Epithelial cell of esophagus (primary cell): ENCODE measurements at places on chromosomes 5 and 9.

DNA sequence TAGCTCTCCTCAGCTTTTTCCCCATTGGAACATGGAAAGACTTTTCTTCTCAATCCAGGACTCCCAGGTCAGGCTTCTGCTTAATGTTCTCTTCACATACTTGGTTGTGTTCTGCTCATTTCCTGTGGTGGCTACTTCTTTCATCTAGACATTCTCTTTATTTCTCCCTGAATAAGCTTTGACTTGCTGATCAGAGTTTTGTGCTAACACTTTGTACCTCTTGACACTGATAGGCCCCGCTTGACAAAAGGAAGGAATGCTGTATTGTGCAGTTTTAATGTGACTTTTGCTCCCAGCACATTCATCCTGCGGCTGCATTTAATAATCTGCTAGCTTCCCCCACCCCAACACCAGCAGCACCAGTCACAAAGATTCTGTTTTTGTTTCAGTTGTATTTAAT is 90.9 kb upstream of the MINAR2 start:
- DNase-seq, result no peak

DNA sequence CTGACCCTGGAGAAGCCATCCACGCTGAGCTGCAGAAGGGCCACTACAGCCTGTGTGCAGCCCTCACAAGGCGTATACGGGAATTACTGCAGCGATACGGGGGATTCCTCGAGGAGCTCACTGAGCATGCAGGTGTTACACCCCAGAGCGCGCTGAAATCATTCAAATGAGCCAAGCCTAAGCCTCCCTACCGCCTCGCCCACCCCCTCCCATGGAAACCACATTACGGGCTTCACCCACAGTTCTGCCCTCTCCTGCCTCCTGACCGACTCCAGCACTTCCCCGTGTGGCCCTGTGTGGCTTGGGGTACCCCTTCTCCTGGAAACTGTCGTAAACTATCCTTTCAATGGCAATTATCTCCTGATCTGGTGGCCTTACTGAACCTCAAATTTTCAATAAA is 13.3 kb downstream of the SURF6 start:
- DNase-seq, result no peak

GRCh38 chr5:80269991-80270438 is 14.2 kb upstream of the SERINC5 start:
- no peak for DNase-seq

GRCh38 chr5:154049636-154050035 is 10.9 kb downstream of the MFAP3 start:
- DNase-seq, result no peak

DNA sequence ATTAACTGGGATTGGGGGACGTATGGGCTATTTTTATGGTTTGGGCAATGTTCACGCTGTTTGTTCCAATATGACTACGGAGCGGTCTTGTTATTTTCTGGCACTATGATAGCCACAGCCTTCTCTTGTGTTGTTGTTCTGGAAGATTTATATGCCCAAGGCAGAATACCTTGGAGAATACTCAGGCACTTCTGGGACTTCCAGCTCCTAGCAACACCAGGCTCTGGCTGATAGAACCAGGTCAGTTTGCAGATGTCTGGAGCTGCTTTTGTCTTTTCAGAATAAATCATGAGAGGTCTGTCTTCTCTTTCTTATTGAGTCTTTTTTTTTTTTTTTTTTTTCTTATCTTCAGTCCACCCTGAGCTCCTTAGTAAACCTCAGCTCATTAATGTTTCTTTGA is 262.5 kb downstream of the MED10 start:
- DNase-seq, result no peak

GRCh38 chr9:134327671-134328231 is 1.5 kb downstream of the RXRA start:
- peak; percentile 27 for DNase-seq

- no peak for DNase-seq
Measured at GRCh38 chr5:140992828-140993227, 26.6 kb downstream of the PCDHAC2 start.

- DNase-seq, result peak; percentile 44
Measured at GRCh38 chr5:18113721-18114120, 479.5 kb downstream of the TAF11L14 start.

- DNase-seq, result peak; percentile 15
Measured at GRCh38 chr5:56166671-56167385, 66.3 kb downstream of the ANKRD55 start.

- peak; percentile 98 for DNase-seq
Measured at GRCh38 chr5:159905496-159905895, 10.8 kb upstream of the ADRA1B start.

- no peak for DNase-seq
Measured at GRCh38 chr9:132541870-132542830, 40.3 kb upstream of the BARHL1 start.

DNA sequence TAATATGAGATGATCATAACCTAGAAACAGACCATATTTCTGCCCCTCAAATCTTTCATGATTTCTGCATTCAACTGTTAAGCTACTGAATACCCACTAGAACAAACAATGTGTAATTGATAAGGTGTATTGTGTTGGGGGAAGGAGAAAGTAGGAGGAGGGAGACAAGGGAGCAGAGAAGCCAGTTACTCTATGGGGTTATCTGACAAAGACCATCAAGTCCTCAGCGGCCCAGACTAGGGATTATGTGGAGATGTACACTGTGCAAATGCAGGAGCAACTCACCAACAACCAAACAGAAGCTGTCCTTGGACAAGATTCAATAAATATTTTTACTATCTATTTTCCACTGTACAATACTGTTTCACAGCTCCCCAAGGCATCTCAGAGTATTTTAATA is 2.7 kb downstream of the NRG2 start:
- DNase-seq, result no peak

GRCh38 chr9:98002808-98003207 is 19.7 kb downstream of the ANP32B start:
- no peak for DNase-seq

DNA sequence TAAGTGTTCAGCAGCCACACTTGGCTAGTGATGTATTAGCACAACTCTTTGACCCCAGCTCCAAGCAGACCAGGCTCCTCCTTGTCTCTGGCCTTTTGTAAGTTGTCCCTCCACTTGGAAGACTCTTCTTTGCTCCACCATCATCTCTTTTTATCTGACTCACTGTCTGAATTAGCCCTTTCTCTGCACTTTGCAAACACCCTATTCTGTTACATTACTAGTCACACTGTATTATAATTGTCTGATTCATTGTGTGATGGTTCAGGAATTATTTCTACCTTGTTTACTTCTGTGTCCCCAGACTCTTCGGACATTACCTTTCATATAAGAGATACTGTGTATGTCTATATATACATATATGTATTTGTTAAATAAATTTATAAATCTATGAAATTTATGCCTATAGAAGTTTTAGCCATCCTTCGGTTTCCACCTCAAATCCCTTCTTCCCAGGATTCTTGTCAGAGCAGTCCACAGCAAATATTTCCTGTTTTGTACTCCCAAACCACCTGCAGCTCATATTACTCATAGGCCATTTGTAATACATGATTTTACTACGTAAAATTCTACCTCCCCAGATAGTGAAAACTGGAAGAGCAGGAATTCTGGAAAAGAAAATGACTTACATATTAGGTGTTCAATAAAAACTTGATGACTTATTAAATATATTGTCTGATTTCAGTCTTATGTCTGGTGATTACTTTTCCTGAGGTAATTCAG is 69.0 kb downstream of the MTAP start:
- peak; percentile 64 for DNase-seq

- DNase-seq, result peak; percentile 48
Measured at GRCh38 chr9:131366761-131367401, 27.0 kb upstream of the PRRC2B start.

GRCh38 chr9:135700525-135700924 is 1.2 kb upstream of the SOHLH1 start:
- no peak for DNase-seq

DNA sequence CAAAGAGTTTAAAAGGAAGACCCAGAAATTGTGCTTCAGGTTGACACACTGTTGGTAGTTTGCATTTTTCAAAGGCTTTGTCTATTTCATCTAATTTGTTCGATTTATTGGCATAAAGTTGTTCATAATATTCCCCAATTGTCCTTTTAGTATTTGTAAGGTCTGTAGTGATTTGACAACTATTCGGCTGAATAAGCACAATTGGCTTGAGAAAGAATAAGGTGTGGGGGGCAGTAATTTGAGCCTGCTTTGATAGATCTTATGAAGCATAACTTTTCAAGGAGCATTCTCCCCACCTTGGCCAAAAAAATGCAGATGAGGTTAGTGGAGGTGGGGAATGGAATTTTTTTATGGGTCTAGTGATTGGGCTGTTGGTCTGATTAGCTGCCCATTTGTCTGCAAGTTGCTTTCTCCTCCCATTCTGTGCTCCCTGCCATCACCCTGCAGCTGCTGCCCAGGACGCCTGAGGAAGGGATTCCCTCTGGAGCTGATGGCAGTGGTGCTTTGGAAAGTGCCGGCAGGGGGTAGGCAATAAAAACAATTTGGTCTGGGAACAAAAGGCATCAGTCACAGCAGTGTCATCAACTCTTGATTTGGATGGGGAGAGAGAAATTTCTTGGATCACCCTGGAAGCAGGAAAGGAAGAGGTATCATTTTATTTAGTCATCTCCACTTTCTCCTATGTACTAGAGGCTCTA is 26.6 kb downstream of the WNT8A start:
- no peak for DNase-seq

DNA sequence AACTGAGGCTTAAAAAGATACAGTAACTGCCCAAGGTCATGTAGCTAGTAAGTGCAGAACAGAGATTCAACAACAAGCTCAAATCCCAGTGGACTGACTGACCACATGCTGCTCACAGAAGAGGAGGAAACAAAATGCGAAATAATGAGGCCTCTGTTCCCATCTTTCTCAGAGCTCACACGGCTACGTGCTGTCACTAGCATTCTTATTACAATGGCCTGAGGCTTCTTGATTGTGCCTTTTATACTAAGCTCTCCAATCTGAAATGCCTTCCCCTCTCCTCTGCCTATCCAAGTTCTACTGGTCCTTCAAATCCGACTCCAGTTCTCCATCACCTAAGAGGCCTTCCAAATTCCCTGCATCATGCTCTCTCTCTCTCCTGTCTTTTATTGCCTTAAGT is 26.0 kb downstream of the SGTB start:
- DNase-seq, result no peak

DNA sequence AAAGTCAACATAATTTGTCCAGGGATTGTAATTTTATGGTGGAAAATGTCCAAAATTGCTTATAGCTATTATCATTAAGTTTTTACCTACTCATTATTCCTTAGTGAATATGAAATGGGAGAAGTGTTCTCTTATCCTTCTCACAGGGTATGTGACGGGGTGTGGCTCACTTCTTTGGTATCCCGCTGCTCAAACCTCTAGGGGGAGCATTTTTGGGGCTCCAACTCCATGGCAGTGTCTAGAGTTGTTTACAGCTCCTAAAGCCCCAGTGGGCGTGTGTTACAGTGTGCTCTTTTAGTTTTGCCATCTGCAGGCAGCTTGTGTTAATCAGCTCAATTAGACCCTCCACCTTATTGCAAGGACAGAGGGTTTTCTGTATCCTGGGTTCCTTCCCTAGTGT is 89.4 kb downstream of the CDKN2A start:
- no peak for DNase-seq

- DNase-seq, result no peak
Measured at GRCh38 chr5:51691538-51692079, 308.4 kb downstream of the ISL1 start.

DNA sequence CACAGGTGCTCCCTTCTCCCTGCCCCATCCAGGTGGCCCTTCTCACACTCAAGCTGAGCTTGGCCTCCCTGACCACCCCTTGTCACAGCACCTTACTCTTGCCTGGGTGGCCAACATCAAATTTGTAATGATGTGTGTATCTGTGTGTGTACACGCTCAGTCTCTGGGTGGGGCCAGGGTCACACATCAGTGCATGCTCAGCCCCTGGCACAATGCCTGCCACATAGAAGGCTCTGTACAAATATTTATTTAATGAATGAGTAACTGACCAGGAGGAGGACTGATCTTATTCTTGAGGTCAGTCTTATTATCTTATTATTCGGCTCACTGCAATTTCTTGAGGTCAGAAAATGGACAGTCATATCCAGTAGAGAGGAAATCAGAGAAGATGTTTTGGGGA is 41.3 kb upstream of the HAND1 start:
- DNase-seq, result peak; percentile 33

DNA sequence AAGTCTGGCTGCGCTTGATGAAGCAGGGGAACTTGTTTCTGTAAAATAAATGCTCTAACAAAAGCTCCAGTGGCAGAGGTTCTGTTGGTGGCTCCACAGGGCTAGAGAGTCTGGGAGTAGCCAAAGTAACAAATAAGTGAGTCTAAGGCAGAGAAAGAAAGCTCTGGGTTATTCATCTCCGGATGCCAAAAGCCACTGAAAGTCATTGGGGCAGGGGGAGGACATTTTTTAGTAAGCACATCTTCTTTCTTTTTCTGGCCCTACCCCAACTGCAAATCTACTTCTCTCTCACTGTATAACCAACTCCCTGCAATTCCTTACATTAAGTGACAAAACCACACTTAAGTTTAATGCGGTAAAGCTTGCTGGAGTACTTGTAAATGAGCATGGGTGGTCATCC is 141.6 kb downstream of the INSYN2B start:
- no peak for DNase-seq

DNA sequence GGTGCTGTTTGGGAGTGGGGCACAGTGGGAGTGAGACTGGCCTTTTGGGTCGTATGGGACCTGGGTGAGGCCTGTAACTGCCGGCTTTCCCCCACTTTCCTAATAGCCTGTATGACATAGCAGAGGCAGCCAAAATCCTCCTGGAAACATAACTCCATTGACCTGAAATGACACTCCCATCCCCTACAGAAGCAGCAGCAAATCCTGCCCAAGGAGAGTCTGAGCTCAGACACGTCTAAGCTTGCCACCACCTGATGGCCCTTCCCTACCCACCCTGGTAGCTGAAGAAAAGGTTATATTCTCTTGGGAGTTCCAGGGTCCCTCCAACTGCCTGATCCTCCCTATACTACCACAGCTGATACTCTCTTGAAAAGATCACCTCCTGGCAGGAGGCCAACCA is 179.8 kb upstream of the ARRDC3 start:
- DNase-seq, result peak; percentile 11

- DNase-seq, result peak; percentile 11
Measured at GRCh38 chr5:58985759-58986158, 402.9 kb downstream of the RAB3C start.

- no peak for DNase-seq
Measured at GRCh38 chr9:72997387-72997995, 44.6 kb upstream of the ALDH1A1 start.

GRCh38 chr5:17727098-17727497 is 92.8 kb downstream of the TAF11L14 start:
- DNase-seq, result no peak

- DNase-seq, result no peak
Measured at GRCh38 chr5:89901983-89902382, 507.6 kb downstream of the CETN3 start.

GRCh38 chr9:12961276-12961809 is 186.5 kb downstream of the LURAP1L start:
- DNase-seq, result peak; percentile 25

GRCh38 chr9:109416135-109416706 is 81.9 kb downstream of the PTPN3 start:
- no peak for DNase-seq
